ENCODE measurements at places on chromosomes 5 and 9.

- no peak for DNase-seq
Measured at GRCh38 chr9:5274770-5275169, 29.7 kb downstream of the RLN2 start.

DNA sequence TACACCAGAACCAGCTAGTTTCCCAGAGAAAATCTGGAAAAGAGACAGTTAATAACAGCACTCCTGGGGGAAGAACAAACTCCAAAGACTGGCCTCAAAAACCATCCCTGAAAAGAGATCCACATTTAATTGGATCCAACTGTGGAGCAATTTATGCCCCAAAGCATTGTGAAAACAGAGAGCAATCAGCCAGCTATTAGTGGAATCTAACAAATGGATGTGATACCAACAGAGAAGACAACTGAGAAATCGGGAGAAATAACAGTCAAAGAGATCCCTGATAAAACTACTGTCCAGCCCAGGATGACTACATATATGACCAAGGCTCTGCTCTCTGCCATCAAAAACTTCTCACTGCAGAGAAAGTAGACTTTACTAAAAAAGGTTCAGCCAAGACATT is 40.5 kb upstream of the TRIO start:
- DNase-seq: no peak

DNA sequence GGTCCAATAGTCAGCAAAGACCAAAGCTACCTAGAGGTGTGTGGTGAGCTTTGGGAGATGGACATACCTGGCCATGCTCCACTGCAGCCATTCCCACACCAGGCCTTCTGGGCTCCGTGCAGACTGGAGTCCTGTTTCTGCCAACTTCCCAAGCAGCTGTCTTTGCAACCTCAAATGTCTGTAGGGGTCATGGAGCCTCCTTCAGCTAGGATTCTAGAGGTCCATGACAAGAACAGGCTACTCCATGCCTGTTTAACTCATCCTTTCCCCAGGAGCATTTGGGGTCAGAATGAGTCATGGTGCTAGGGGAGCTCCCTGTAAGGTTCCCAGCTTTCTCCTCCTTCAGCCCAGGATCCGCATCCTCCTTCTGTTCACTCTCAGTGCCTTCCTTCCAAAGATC is 17.1 kb downstream of the VPS13A start:
- DNase-seq: no peak

DNA sequence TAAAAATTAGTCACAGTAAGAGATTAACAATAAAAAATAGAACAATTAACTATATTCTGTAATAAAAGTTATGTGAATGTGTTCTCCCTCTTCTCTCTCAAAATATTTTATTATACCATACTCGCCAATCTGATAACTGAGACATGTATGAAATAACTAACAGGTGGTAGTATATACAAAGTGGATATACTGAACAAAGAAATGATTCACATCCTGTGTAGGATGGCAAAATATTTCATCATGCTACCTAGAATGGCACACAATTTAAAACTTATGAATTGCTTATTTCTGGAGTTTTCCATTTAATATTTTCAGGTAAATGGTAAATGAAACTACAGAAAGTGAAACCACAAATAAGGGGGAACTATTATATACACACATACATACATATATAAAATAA is 152.5 kb downstream of the RNF180 start:
- no peak for DNase-seq

GRCh38 chr9:81621118-81621517 is 68.2 kb downstream of the TLE1 start:
- no peak for DNase-seq
